ENCODE measurements at places on chromosomes 7 and 10.

GRCh38 chr7:6299774-6300173 lies 27.4 kb upstream of the CYTH3 start:
- no peak for DNase-seq

DNA sequence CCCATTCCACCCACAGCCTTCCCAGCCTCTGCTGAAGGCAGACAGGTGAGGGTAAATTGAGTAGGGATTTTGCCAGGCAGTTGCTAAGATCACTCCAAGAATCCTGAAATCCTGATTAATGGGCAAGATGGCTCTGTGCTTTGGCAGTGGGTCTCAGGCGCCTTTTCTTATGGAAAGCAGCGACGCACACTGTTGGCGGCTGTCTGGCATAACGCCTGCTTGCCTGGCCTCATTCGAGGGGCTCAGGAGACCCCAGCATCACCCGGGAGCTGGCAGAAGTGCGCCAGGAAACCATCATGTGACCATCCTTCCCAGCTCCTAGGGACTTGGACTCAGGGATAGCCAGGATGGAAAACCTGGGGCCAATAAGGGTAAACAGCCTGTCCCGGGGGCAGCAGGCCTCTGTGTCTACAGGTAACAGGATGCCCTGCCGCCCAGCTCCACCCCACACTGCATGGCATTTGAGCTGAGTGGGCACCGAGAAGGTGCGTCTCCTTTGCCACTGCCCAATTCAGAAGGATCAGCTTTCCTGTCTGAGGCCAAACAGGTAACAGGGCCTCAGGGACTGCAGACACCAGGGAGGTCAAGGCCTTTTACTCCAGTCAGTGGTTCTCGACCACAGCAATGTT lies 98.6 kb downstream of the FAM53B start:
- no peak for DNase-seq

GRCh38 chr7:158614700-158615099 lies 27.1 kb upstream of the PTPRN2 start:
- DNase-seq, result peak; percentile 72

DNA sequence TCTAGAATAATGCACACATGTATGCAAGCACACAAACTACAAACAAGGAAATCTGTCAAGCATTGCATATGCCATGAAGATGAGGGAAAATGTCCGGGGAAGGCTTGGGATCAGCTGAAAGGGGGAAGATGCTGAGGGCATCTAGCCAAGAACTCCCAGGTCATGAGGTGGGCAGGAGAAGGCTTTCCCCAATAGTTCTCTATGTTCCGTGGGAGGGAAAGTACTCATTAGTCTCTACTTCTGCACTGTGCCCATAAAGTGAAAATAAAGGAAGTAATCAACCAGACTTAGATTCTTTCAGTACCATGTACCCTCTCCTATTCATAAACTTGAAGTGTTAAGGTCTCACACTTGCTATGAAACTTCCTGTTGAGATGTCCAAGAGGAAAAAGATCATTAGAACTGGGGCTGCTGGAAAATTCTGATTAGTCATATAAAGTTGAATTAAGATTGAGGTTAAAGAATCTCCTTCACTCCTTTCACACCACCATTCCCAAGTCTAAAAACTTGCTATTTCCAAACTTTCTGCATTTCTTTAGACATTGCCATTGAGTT lies 17.1 kb upstream of the LIPF start:
- DNase-seq, result no peak

DNA sequence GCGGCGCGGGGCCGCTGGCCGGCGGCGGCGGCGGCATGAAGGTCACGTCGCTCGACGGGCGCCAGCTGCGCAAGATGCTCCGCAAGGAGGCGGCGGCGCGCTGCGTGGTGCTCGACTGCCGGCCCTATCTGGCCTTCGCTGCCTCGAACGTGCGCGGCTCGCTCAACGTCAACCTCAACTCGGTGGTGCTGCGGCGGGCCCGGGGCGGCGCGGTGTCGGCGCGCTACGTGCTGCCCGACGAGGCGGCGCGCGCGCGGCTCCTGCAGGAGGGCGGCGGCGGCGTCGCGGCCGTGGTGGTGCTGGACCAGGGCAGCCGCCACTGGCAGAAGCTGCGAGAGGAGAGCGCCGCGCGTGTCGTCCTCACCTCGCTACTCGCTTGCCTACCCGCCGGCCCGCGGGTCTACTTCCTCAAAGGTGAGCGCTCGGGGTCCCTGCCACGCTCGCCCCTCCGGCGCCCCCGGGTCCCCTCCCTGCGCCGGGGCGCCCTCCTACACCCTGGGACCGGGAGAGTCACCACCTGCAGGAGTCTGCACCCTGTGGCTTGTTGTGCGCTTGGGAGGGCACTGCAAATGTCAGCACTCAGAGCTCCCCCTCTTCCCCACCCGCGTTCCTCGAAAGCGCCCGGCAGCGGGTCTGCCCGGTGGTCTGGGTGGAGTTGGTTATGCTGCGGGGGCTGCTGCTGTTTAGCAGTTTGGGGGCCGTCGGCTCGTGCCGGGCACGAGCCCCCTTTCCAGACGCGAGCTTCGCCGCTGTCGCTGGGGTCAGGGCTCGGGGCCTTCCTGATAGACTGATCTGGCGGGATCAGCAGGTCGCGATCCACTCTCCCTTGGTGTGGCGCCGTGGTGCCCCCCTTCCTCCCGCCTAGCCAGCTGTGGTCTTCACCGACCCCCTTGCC lies 627 bp downstream of the DUSP5 start:
- DNase-seq, result peak; percentile 81
